Activated naive CD8-positive, alpha-beta T cell treated with anti-CD3 and anti-CD28 coated beads, Interleukin-2, amount 10 ng/mL, durations not matched to agents 7 days and 5 days (primary cell): ENCODE measurements at places on chromosomes 2 and 18. TPM values are rescaled to one million over a fixed set of nuclear protein-coding genes. Genes with fewer than 3 reads are reported as not detected.

- DNase-seq, result no peak
These were observed 45.8 kb upstream of the MAL start for GRCh38 chr2:94979406-94980375.

- peak; percentile 48 for DNase-seq
These were observed 6.8 kb upstream of the PXDN start for GRCh38 chr2:1750933-1751766.

DNA sequence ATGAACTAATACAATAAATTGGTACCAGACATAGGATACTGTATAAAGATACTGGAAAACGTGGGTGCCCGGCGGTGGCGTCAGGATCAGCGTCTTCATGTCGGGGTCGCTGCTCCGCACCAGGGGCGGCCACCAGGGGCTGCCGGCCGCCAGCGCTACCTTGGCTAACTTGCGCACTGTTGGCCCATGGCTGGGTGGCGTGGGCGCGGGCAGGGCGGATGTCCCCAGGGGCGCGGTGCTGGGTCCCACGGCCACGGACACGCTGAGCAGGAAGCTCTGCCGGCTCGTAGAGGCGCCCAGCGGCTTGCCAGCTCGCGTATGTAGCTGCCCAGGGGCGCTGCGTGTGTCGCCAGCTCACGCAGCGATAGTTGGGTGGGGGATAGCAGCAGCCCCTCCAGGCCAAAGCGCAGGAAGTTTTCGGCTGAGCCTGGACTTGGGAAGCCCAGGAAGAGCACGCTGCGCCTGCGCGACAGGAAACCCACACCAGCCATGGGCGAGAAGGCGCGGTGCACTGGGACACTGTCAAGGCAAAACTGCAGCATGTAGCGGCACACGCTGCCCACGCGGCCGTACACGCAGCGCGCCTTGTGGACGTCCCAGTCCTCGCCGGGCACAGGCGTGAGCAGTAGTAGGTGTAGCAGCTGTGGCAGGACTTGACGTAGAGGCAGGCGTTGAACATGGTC lies 299.9 kb downstream of the CCDC74A start:
- DNase-seq, result no peak

- no peak for DNase-seq
These were observed 276.0 kb upstream of the TRIB2 start for GRCh38 chr2:12440731-12441130.

Gene MPV17
- total RNA-seq, result 100 TPM

GRCh38 chr2:238881353-238882081 lies 33.6 kb downstream of the TWIST2 start:
- no peak for DNase-seq

GRCh38 chr18:2212598-2213205 lies 358.6 kb downstream of the METTL4 start:
- DNase-seq, result no peak

Gene FBXO48
- 4.0 TPM for total RNA-seq

DNA sequence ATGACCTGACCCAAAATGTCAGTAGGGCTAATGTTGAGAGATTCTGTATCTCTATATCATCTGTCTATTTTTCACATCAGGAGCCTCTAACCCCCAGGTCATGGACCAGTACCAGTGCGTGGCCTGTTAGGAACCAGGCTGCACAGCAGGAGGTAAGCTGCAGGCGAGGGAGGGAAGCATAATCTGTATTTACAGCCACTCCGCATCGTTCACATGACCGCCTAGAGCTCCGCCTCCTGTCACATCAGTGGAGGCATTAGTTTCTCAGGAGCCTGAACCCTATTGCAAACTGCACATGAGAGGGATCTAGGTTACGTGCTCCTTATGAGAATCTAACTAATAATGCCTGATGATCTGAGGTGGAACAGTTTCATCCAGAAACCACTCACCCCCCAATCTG lies 180.6 kb downstream of the RDH14 start:
- DNase-seq, result no peak

GRCh38 chr2:63890678-63891077 lies 49.0 kb downstream of the UGP2 start:
- no peak for DNase-seq

Gene RAB17
- not detected for total RNA-seq

DNA sequence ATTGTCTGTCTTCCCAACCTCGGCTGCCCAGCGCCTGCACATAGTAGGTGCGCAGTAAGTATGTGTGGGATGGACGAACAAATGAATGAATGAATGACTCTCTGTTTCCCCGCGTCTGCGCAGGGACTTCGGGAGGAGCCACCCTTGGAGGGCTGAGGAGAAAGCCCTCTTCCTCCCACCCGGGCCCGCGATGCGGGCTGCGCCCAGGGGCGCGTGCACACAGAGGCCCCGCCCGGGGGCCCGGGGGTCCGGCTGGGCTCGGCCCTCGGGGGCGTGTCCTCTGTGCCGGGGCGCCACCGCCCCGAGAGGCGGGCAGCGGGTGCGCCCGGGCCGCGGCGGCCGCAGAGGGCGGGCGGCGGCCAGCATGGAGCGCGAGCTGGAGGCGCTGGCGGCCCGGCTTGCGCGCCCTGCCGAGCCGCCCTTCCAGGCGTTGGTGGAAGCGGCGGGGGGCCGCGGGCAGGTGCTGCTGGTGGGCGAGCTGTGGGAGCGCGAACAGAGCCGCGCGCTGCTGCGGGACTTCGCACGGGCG lies at the start of gene C2orf72:
TSS of gene C2orf72 (plus strand) at position 322 of the 529 bp plus-strand sequence. CDS start at position 365, 43 bp downstream.
- DNase-seq, result peak; percentile 52

- no peak for DNase-seq
These were observed 48.8 kb downstream of the RABL2A start for GRCh38 chr2:113675875-113676274.

DNA sequence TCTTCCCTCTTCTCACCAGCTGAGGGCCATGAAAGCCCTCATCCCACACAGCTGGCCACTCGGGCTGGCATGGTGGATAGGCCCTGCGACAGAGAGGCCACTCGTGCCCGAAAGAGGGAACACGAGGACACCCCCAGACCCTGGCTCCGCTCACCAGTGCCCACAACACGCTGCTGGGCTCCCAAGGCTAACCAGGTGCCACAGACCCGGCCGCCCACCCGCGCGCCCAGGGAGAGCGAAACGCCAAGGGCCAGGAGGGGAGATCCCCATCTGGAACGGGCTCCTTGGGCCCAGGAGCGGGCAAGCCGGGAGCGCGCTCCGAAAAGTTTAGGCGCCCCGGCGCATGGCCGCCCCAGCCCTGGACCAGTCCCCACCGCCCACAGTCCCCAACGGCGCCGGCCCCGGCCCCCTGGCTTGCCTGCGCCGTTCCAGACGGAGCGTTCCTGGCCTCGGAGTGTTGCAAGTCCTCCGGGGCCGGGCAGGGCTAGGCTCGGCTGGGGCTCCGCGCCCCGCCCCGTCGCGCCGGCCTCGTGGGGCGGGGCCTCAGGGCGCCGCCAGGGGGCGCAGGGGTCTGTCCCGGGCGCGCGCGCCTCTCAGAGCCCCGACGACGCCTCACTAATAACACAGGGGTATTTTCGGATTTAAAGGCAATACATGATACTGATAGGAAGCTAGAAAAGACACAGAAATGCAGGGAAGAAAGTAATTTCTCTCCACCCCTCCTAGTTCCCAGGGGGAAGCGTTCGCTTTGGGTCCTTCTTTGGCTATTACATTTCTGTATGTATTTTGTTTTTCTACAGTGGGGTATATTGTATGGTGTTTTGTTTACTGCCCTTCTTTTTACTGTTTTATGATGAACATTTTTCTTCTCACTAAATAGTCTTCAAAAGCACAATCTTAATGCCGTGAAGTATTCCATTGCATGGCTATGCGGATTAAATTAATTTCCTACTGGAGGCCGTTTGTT lies at the start of gene TMBIM1:
TSS of gene TMBIM1 (minus strand) at position 456 of the 967 bp plus-strand sequence. CDS start 10,362 bp downstream, outside the sequence.
- DNase-seq, result peak; percentile 94

DNA sequence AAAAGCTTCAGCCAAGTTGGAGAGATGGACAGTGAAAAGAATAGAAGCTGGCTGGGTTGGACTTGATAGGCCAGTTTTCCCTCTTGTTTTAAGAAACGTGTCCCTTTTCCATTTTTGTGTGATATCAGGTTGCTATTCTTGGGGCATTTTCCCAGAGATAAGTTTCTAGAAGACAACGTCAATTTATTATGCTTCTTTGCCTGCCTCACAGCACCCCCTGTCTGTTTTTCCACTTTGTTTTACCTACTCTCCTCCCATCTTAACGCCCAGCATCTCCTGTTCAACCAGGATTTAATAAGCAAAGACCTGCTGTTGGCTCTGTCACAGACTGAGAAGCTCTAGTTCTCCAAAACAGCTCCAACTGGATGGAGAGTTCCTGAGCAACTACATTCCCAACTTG lies 317.8 kb upstream of the ZNF521 start:
- no peak for DNase-seq

DNA sequence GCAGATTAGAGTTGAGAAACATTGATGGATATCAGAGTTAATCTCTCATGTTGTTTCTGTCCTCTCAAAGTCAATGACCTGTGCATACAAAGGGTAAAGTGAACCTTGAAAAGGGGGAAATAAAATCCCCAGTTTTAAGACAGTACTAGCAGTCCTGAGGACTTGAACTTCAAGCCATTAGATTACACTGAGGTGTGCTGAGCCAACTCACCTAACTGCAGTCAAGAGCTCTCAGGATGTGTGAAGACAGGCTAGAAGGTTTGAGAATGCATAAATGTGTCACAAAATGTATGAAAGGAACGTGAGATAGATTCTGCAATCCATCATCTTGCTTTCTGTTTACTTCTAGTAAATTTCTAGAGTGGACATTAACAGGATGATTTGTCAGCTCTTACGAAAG lies 35.5 kb downstream of the DOCK10 start:
- DNase-seq, result no peak

Gene COL4A4
- total RNA-seq, result not detected

DNA sequence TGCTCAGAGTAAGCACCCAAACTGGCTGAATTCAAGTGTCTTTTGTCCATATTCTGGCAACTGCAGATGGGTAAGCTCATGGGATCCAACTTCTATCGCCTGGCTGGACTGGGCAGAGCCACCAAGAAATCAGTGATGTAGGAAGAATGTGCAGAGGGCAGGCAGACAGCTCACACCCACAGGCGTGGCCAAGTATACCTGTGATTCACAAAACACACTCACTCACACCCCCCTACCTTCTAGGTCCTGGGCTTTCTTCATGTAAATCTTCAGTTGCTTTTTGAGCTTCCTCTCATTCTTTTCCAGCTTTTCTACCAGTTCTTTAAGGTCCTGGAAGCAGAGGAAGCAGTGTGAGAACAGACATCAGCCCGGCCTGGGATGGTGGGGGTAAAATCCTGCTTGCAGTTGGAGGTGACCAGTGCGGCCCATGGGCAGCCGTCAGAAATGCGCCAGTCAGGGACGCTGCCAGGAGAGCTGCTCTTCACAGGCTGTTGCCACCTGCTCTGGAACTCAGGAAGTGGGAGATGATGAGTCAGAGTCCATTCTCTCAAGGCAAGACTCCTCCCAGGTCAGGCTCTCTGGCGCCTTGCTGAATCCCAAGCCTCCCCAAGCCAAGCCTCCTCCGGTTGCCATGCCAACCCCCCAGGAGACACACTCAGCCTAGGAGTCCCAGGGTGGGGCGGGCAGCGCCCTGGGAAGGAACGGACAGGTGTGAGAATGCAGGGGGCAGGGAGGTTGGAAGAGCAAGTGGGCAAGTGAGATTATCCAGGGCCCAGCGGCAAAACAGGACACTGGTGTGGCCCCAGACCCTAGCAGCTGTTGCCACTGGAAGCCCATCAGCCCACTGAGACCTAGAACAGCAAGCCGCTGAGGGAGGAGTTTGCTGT lies 36.2 kb upstream of the ACAA2 start:
- DNase-seq, result no peak

GRCh38 chr2:232888099-232888836 lies 18.2 kb downstream of the SNORC start:
- DNase-seq, result no peak

DNA sequence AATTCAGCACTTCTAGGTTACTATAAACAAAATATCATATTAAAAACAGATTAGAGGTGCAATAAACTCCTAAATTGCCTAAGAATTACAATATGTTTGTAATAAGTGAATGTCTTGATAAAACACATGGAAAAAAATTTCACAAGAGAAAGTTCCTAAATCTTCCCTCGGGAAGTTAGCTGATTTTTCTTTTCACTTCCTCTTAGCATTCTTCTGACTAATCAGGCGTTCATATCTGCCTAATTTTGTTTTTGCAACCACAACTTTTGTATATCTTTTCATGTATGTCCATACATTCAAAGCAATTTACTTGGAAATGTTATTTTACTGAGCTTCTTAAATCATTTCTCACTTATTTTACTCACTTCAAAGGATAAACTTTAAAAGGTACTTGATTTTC lies 88.5 kb downstream of the RTTN start:
- DNase-seq, result no peak

Gene EDAR
- total RNA-seq, result 0.14 TPM

GRCh38 chr2:120437604-120438000 lies 91.7 kb downstream of the INHBB start:
- no peak for DNase-seq

DNA sequence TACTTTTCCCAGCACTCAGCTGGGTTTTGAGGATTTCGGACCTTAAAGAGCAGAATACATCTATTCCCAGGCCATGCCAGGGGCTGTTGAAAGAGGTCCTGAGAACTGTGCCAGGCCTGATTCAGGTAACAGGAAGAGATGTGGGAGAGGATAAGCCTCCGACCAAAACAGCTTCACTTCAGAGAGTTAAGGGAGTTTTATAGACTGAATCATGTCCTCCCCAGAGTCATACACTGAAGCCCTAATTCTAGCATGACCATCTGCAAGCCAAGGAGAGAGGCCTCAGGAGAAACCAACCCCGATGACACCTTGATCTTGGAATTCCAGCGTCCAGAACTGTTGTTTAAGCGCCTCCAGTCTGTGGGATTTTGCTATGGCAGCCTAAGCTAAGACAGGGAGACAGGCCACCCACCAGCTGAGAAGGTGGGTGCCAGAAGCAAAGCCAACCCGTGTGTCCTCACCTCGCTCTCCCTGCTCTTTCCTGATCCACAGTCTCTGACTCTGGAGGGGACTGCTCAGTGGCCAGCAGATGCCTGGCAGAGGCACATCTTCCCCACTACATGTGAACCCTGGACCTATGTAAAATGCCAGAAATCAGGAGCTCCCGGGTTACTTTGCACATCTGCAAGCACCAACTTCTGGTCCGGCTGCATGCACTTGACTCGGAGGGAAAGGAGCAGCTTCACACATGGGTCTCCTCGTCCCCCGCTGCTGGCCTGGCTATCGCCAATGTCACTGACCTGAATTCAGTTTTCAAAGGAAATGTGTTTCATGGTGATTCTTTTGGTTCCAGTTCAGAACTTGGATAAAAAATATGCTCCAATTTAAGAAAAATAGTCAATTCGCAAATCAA lies 116.8 kb upstream of the EPC2 start:
- DNase-seq, result peak; percentile 51

Gene SCN7A
- not detected for total RNA-seq

Gene NCKAP5
- not detected for total RNA-seq

Gene GYPC
- 137 TPM for total RNA-seq

Gene CAPN14
- total RNA-seq, result 0.28 TPM

Gene ZNG1B
- 35.3 TPM for total RNA-seq

Gene MGAT4A
- 152 TPM for total RNA-seq

GRCh38 chr2:219163156-219163555 lies 2.5 kb upstream of the NHEJ1 start:
- no peak for DNase-seq
